ENCODE measurements at places on chromosomes 13 and 19.

DNA sequence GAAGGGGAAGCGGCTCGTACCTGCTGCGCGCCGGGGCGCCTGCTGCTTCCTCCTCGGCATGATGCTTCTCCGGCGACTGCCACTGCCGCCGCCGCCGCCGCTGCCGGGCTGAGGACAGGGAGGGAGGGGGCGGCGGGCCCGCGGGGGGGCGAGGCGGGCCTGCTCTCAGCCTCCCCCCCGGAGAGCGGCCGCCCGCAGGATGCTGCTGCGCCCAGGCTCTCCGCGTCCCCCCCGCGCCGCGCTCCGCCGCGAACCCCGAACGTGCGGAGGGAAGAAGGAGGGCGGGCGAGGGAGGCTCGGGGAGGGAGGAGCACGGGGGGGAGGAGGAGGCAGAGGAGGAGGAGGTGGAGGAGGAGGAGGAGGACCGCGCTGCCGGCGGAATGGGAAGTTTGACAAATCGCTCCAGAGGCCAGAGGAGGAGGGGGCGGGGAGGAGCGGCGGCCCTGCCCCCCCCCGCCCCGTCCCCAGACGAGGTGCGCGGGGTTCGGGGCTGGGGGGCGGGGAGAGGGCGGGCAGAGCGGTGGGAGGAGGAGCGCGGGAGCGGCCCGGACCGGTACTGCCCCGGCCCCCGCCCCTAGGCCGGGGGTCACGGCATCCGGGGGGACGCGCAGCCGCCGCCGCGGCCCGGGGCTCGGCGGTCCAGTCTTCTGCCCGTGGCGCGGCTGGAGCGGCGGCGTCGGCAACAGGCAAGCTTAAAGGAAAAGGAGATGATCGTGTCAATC is at the start of gene TSHZ3:
TSS of gene TSHZ3 (minus strand) at position 277 of the 722 bp plus-strand sequence. CDS start at position 60, 217 bp downstream.
- DNase-seq: no peak

DNA sequence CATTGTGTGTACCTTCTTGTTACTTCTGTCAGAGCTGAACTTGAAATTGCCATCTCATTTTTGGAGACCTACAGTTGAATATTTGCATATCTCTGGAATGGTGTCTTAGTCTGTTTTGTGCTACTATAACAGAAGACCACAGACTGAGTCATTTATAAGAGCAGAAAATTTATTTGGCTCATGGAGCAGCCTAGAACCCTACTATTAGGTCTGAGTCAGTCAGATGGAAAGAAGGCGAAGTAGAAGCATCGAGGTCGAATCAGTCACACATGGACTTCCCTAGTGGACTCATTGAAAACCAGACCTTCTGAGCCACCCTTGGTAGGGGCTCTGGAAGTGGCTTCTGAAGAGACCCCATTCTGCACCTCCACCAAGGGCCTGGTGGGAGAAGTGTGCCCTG is 33.9 kb upstream of the TPT1 start:
- DNase-seq: no peak

DNA sequence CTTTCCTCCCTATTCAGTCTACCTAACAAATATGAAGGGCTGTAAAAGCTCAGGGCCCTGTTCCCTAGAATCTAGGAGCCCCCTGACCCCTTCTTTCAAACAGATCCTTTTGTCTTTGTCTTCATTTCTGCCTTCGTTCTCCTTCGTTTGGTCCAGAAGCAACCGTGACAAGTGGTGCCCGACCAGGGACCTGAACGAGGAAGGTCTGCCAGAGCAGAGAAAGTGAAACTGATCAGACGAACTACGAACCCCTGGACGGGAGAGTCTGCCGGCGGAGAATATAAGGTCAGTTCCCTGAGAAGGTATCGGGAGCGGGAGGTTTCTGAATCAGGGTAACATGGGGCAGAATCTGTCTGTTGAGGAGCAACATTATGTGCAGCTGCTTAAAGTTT is 751 bp downstream of the ERVK3-1 start:
- DNase-seq: peak; percentile 6

- DNase-seq: no peak
These were observed 262.7 kb downstream of the DNAJC15 start for GRCh38 chr13:43285933-43286597.

DNA sequence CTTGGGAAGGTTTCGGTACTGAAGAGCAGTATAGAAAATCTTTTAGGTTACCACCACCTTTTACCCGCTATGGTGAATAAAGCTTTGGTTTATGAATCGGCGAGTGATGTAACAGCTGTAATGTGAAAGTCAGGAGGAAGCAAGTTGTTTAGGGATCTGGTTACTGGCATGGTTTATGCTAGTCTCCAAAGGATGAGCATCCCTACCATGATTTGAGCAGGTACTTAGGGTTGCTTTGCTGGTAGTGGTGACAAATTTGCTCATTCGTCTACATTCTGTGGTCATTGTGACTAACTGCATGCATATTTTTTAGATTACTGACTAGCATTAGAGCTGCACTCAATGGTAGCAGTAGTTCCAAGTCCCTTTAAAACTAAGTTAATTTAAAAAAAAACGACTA is 104.1 kb downstream of the FRY start:
- no peak for DNase-seq

GRCh38 chr19:17778968-17779929 is 15.7 kb upstream of the B3GNT3 start:
- peak; percentile 79 for DNase-seq

DNA sequence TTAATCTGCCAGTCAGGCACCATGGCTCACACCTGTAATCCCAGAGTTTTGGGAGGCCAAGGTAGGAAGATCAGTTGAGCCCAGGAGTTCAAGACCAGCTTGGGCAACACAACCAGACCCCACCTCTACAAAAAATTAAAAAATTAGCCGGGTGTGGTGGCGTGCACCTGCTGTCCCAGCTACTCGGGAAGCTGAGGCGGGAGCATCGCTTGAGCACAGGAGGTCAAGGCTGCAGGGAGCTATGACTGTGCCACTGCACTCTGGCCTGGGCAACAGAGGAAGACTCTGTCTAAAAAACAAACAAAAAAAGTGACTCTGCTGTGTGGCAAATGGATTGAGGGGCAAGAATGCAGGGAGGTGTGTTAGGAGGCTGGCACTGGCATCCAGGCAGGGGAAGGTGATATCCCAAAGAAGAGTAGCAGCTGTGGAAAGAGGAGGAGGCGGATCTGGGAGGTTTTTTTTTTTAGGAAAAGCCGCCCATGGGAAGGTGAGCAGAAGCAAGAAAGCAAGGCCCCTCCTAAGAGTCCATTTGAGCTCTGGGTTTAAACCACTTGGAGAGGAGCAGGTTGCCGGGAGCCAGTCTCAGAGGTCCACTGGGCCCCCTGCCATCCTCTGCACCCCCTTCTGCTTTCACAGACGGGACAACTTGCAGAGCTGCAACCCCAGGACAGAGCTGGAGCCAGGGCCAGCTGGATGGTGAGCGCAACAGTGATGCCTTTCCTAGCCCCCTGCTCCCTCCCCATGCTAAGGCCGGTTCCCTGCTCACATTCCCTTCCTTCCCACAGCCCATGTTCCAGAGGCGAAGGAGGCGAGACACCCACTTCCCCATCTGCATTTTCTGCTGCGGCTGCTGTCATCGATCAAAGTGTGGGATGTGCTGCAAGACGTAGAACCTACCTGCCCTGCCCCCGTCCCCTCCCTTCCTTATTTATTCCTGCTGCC is 2.1 kb downstream of the HAMP start:
- no peak for DNase-seq

- peak; percentile 94 for DNase-seq
These were observed 35.6 kb downstream of the ATP11A start for GRCh38 chr13:112725346-112726015.

GRCh38 chr13:101917833-101918661 is 465.6 kb downstream of the ITGBL1 start:
- DNase-seq: no peak

DNA sequence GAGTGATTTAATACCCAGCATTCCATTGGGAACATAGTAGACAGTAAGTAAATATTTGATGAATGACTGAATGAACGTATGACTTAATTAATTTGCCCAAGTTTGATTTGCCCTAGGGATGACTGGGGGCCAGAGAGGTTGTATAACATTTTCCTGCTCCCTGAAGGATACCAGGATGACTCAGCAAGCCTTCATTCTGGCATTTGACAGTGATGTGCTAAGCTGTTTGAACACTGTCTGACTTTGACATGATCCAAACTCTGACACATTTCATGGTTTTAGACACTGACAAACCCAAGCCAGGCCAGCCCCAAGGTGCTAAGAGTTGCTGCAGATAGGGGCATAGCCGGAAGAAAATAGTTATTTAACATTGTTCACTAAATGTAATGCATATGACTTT is 53.4 kb upstream of the KLF12 start:
- DNase-seq: peak; percentile 8

DNA sequence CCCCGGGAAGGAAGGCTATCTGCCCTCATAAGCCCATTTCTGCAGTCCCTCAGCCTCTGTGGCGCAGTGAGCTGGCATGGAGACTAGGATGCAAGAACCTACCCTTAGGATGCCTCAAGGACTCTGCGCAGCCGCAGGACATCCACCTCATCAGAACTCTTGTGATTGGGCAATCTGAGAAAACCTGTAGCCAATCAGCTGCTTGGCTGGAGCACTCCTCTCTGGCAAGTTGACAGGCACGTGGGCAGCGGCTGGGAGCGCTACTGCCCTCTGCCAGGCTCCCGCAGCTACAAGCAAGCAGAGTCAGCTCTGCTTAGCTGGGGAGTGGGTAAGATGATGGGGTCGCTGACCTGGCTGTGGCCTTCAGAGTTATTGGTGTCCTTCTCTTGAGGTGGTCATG is 1.5 kb upstream of the ECSIT start:
- DNase-seq: peak; percentile 58

- DNase-seq: no peak
These were observed 29.2 kb upstream of the ARGLU1 start for GRCh38 chr13:106597186-106597585.

GRCh38 chr13:78650717-78651083 is 8.3 kb downstream of the OBI1 start:
- no peak for DNase-seq

DNA sequence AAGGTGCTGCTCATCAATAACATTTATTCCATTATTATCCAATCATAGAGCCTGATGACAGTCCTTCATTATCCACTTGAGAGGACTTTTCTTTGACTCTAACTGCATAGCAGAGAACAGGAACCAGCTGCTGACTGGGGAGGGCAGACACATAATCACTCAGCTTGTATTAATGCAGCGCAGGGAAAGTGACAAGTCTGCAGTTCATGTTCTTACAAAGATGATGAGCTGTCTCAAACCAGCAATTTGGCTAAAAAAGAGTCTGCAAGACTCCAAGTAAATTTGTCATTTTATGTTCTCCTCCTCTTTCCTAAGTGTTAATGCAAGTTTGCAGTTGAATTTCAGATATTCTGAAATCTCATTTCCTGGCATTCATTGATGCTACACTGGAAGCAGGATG is 40.0 kb upstream of the CBY2 start:
- DNase-seq: no peak

GRCh38 chr13:33543089-33543459 is 257.5 kb upstream of the STARD13 start:
- DNase-seq: no peak

DNA sequence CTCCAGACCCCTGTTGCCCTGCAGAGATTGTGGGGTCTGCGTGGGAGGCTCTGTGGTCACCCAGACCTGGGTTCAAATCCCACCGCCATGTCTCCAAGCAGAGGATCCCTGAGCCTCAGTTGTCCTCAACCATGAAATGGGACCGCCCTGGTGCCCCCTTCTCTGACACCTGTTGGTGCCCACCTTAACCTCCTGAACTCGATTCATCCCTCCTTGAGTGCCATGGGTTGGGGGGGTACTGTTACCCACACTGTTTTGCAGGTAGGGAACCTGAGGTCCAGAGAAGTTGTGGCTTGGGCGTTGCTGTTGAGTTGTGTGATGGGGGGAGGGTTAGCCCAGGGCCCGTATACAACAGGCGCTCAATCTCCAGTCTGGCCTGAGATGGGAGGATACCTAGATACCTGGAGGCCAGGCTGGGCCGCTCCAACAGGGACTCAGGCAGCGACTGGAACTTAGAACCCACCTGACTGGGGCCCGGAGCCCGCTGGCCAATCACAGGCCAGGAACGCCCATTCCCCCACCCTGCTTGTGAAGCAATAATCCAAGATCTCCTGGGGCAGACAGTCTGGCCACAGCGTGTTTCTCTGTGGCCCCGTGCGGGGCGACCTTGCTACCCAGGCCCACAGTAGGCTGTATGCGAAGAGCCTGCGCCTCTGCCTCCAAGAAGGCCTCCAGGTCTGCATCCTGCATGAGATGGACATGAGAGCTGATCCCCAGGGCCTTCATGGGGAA is 2.8 kb downstream of the ARID3A start:
- no peak for DNase-seq

- DNase-seq: peak; percentile 37
These were observed 34.4 kb upstream of the IGFL1 start for GRCh38 chr19:46195104-46195503.

DNA sequence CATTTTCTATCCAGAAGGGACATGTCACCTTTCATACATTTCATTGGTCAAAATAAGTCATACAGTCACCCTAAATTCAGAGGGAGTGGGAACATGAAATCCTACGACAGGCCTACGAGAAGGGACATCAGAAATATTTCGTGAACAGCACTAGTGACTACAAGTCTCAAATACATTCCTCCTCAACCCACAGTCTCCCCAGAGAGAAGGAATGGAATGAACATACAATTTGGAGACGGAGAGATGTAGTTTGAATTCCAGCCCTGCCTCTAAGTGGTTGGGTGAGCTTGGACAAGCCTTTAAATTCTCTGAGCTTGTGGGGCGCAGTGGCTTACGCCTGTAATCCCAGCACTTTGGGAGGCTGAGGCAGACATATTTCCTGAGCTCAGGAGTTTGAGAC is 9.9 kb downstream of the SERTM1 start:
- no peak for DNase-seq

- no peak for DNase-seq
These were observed 36.6 kb upstream of the GPC6 start for GRCh38 chr13:93190006-93190405.

DNA sequence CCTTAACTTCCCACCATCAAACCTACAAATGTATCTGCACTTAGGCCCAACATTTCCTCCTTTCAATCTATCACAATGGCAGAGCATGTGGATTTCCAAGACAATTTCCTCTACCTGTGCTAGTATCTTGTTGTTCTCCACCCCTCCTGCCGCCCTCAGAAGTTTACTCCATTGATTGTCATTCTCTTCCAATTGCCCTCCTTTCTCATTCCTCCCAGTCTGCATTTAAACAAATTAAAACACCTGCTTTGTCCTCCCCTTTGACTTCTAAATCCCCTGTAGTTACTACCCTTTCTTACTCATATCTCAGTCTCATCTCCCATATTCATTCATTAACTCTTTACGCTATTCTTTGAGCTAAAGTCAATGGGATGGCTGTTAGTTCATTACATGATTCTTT is 370.6 kb downstream of the DIAPH3 start:
- no peak for DNase-seq

DNA sequence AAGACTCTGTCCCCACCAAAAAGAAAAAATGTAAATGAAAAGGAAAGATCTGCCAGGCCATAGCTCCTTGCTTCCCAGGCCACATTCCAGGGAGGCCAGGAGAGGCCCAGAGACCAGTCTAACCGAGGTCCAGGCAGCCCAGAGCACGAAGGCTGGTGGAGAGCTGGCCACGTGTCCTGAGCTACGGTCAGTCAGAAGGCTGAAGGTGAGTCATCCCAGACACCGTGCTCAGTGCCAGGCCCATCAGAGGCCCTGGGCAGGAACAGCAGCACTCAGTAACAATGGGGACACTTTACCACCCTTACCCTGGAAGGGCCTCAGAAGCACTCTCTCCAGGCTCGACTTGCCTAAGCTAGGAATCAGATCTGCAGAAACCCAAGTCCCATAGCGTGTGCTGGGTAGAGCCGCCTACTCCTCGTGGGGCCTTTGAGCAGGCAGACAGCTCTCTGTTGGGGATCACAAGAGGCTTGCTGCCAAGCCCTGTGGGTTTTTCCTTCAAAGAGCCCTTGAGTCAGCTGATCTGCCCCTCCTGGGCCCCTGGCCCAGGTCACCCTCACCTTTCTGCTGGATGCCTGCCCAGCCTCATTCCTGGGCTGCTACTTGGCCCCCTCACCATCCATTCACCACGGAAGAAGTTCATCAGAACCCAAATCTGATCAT is 11.6 kb upstream of the DNMT1 start:
- peak; percentile 91 for DNase-seq

All from PC-9 (cell line).